ENCODE measurements at places on chromosomes 2 and 18.

- DNase-seq: no peak
Measured at GRCh38 chr2:55051026-55051866, 995 bp upstream of the RTN4 start.

GRCh38 chr2:108633409-108633808 lies 85.9 kb upstream of the RANBP2 start:
- DNase-seq: no peak

DNA sequence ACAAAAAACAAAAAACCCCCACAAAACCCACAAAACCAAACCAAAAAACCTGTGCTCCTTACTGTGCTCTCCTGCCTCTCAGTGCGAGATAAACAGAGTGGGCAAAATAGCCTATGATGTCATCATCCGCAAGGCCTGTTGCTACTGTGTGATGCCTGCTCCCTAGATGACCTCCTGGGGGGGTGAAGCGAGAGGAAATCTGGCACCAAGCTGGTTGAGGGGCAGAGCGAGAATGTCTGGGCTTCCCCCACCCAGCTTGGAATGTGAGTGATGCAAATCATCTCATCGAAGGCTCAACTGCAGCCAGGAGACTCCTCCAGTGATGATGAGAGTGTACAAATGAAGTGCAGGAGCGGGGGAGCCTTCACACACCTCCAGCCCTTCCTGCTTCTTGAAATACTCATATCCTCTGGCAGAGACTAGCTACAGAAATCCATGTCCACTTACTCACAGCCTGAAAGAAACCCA lies 57.7 kb upstream of the MAP4K3 start:
- no peak for DNase-seq

DNA sequence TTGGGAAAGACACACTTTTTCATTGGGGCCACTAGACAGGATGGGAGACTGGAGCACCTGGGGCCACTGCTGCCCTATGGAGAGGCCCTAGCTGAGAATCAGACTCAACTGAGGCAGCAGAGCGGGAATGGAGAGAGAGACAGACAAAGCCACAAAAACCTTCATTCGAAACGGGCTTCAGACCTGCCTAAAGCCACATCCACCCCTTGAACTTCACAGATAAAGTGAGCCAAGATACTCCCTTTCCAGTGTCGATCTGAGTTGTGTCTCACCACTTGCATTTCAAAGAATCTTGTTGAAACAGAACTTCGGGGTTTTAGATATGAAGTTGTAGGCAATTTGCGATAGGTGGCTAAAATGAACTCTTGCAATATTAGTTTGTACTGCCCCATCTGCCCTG lies 11.3 kb upstream of the LDLRAD4 start:
- no peak for DNase-seq

GRCh38 chr2:199395311-199395710 lies 62.4 kb downstream of the SATB2 start:
- no peak for DNase-seq

- DNase-seq: no peak
Measured at GRCh38 chr2:155498106-155498505, 799.6 kb downstream of the KCNJ3 start.

- DNase-seq: no peak
Measured at GRCh38 chr2:955829-956731, 5.4 kb downstream of the SNTG2 start.

- no peak for DNase-seq
Measured at GRCh38 chr18:22102953-22103646, 66.3 kb upstream of the GATA6 start.

GRCh38 chr2:45072862-45073237 lies 63.6 kb upstream of the SIX2 start:
- DNase-seq: no peak

GRCh38 chr18:78207942-78208341 lies 771.7 kb upstream of the SALL3 start:
- DNase-seq: no peak

GRCh38 chr2:26384183-26384582 lies 17.5 kb upstream of the DRC1 start:
- DNase-seq: no peak

DNA sequence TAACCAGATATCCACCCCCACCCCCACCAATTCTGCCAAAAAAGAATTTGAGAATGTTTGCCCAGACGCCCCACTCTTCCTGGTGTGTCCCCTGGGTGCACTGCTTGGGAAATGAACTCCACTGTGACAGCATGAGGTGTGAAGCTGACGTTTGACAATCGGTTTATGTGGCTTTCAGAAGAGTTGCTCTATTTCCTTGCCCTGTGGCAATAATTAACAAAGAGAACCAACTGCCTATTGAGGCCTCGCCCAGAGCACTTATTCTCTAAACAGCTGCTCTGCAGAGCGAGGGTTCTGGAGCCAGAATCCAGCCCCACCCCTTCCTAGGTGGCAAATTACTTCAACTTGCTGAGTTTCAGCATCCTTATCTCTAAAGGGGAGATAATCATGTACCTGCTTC lies 115.8 kb upstream of the SIX3 start:
- DNase-seq: no peak

GRCh38 chr2:226303707-226304106 lies 495.9 kb downstream of the IRS1 start:
- no peak for DNase-seq

- no peak for DNase-seq
Measured at GRCh38 chr2:117835990-117836760, 21.7 kb downstream of the DDX18 start.

GRCh38 chr18:36590621-36591580 lies 237.9 kb downstream of the TPGS2 start:
- no peak for DNase-seq

GRCh38 chr18:58605027-58606020 lies 23.6 kb downstream of the ALPK2 start:
- no peak for DNase-seq

GRCh38 chr2:237043866-237044265 lies 41.8 kb upstream of the COPS8 start:
- no peak for DNase-seq

- no peak for DNase-seq
Measured at GRCh38 chr2:23622966-23623675, 238.1 kb downstream of the KLHL29 start.

DNA sequence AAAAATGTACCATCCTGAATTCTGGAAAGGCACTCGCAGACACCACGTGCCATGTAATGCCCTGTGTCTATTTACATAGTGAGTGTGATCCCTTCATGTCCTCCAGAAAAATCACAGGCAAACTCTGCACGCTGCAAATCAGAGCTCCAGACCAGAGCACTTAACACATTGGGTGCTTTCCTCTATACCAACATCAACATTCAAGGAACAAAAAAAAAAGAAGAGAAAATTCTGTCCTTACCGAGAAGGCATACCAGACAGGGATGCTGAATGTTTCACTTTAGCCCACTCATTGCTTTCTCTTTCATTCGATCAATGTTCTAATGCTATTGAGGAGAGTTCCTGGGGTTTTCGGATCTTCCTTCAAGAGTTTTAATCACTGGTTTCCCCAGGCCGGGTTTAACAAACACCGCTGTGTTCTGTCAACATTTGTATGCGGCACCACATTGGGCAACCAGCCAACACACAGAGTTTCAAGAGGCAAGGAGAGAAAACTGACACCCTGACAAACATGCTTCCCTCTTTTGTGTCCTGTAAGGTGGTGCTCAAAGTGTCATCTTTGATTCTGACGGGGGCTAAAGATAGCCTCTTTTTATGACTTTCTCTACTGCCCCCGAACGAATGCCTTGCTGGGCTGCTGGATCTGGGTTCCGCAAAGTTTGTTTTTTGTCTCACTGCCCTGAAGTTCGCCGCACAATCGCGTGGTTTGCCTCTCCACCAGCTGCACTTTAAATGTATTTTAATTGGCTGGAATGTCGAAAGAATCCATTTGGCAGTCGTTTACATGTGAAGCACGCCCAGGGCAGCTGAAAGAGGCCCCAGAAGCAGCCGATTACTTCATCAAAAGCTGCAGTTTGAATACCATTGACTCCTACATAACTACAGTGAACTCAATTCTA lies 106.4 kb upstream of the NCKAP5 start:
- DNase-seq: peak; percentile 46

GRCh38 chr2:170054997-170055396 lies 123.0 kb upstream of the MYO3B start:
- DNase-seq: no peak

GRCh38 chr2:101307950-101308431 lies 510 bp downstream of the RNF149 start:
- no peak for DNase-seq

GRCh38 chr2:78780256-78780655 lies 245.2 kb upstream of the REG3G start:
- no peak for DNase-seq

DNA sequence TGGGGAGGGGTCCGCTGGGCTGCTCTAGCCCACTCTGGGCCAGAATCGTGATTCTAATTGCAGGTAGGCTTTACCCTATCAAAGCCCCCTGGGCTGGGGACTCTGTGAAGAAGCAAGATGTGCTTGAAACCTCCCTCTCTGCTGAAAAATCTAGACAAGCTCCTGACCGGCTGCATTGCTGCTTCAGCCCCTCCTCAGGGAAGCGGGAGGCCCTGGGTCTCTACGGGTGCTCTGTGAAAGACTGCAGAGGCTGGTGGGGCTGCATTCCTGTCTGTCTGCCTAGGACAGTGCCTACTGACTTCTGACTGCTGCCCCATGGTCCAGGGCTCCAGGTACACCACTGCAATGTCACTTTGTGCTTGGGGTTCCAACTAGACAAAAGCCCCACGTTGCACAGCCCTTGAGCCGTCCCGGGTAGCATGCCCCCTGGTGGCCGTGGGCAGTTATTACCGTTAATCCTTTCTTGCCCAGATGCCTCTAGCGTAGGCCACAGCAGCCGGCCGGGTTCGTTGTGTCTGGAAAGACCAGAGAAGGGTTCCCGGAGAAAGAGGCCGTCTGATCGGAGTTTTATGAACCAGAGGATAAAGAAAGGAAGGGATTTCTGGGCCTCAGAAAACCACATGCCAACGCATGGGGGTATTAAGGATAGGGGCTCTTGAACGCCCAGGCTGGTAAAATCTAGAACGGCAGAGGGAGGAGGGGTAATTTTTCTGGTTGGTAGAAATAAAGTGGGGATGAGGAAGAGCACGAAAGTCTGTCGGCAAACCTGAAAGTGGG lies 15.9 kb upstream of the C1QL2 start:
- DNase-seq: no peak

DNA sequence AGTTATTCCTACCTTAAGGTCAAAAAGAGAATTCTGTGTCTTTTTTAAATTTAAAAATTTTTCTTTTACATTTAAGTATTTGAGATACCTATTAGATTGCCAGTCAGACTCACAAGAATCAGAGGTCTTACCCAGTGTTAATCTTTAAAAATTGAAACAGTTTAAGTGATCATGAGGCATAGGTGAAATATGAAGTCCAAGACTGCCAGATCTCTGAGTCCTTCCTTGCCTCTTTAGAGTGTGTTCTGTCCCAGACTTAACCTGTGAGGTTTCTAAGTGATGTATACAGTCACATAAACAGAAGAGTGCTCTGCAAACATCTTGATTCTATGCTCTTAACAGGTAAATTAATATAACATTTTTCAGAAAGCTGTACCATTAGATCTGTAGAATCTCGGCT lies 40.6 kb downstream of the ACTR3 start:
- no peak for DNase-seq

- no peak for DNase-seq
Measured at GRCh38 chr2:216475767-216476166, 22.9 kb upstream of the RPL37A start.

DNA sequence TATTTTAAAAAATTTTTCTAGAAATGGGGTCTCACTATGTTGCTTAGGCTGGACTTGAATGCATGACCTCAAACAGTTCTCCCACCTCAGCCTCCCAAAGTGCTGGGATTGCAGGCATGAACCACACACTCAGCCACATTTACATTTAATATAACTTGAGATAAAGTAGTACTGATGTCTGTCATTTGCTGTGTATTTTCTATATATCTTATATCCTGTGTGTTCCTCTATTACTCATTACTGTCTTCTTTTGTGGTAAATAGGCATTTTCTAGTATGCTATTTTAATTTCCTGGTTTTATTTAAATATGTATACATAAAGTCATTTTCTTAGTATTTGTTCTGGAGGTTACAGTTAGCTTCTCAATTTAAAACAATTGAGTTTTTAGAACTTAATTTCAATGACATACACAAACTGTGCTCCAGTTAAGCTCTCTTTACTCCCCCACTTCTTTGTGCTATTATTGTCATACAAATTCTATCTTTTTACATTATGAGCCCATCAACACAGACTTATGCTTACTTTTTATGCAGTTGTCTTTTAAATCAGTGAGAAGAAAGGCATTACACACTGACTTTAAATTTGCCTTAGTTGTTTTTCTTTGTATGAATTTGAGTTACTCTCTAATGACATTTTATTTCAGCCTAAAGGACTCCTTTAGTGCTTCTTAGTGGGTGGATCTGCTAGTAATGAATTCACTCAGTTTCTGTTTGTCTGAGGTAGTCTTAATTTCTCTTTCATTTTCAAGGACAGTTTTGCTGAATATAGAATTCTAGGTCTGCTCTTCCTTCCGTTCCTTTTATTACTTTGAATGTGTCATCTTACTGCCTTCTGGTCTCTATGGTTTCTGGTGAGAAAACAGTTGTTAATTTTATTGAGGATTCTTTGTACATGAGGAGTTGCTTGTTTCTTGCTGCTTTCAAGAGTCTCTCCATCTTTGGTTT lies 6.2 kb upstream of the INPP4A start:
- DNase-seq: no peak

GRCh38 chr2:231530099-231531011 lies at the start of gene NMUR1:
TSS of gene NMUR1 (minus strand) at chr2:231530445. CDS start at chr2:231530361, 84 bp downstream.
- DNase-seq: no peak

DNA sequence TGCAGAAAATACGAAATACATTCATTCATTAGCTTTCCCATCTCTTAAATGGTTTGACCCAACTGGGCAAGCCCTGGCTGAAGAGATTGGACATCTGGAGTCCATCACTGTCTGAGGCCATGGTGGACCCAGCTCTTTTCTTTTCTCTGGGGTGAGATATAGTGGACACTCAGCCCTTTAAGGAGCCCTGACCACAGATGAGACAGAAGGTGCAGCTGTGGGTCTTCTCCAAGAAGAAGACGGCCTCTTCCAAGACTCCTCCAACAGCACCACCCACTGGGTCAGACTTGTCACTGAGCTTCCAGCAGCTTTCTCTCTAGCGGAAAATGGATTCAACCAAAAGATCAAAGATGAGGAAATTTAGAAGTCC lies 27.2 kb downstream of the TWIST2 start:
- no peak for DNase-seq

GRCh38 chr2:96245609-96246390 lies 20.0 kb downstream of the TMEM127 start:
- no peak for DNase-seq

DNA sequence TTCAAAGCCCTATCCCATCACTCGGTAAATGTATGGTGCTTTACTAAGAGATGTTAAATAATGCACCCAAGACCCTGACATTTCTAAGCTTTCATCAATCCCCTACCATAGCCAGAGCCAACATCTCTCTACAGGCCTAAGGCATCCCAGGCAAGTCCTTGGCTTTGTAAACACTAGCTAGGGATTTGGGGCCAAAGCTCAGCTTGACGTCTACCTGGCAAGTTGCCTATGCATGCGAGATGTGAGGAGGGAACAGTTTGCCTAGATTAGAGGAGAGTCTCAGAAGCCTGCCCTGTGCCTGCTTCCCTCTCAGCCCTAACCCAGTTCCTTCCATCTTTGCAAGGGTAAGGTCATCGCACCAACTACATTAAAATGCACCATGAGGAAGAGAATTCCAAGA lies 221.5 kb upstream of the NCKAP5 start:
- DNase-seq: no peak

- no peak for DNase-seq
Measured at GRCh38 chr2:100230754-100231153, 88.4 kb upstream of the AFF3 start.

Data from NCI-H187 treated with DMSO at 0.1 percent for 48 hours (cell line).